Astrocyte (in vitro differentiated cells and primary cell): ENCODE measurements at places on chromosomes 16 and 17.

DNA sequence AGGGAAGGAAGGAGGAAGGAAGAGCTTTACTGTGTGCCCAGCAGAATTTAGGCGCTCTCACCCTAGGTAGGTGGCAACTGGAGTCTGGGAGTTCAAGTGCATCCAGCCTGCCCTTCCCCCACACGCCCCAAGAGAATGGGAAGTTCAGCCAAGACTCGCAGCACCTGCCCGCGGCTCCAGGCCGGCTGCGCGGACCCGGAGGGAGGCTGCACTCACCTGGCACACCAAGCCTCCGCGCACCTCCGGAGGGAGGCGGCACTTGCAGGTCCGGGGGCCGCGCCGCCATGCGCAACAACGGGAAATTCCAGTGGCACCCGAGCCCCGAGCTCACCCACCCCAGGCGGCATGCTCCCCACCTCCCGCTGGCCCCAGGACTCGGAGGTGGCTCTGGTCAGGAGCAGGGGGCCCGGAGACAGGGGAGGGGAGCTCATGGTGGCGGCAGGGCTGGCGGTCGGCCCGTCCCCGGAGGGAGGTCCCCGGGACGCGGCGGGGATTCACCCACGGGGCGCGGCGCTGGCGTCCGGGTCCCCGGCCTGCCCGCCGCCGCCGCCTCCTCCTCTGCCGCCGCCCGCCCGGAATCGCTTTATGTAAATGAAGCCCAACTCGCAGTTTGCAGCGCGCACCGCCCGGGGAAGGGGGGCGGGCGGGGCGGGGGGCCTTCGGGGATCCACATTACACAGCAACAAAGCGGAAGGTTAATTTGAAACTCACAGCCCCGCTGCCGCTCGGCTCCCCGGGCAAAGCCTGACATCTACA, at the start of gene ZFHX3:
Gene ZFHX3 (minus strand): TSS at position 593 of the 756 bp plus-strand sequence. CDS start 87,983 bp downstream, outside the sequence.
- H3K4me1 ChIP-seq, result peaks cover 50% of the 10 kb centered on the region
- peak within 1 kb of the TSS; percentile 66 for H3K4me3 ChIP-seq
- no peaks in the 10 kb centered on the region for H3K36me3 ChIP-seq
- peak within 1 kb of the TSS; percentile 74 for H3K27ac ChIP-seq
- H3K27me3 ChIP-seq, result no peaks in the 10 kb centered on the region

- H3K27me3 ChIP-seq, result no peaks in the 10 kb centered on the region
- no peaks in the 10 kb centered on the region for H3K36me3 ChIP-seq
- H3K4me3 ChIP-seq, result no peak overlapping the region
- no peak for DNase-seq
- no peaks in the 10 kb centered on the region for H3K4me1 ChIP-seq
These were observed 55.6 kb downstream of the USP43 start for GRCh38 chr17:9700754-9701476.

DNA sequence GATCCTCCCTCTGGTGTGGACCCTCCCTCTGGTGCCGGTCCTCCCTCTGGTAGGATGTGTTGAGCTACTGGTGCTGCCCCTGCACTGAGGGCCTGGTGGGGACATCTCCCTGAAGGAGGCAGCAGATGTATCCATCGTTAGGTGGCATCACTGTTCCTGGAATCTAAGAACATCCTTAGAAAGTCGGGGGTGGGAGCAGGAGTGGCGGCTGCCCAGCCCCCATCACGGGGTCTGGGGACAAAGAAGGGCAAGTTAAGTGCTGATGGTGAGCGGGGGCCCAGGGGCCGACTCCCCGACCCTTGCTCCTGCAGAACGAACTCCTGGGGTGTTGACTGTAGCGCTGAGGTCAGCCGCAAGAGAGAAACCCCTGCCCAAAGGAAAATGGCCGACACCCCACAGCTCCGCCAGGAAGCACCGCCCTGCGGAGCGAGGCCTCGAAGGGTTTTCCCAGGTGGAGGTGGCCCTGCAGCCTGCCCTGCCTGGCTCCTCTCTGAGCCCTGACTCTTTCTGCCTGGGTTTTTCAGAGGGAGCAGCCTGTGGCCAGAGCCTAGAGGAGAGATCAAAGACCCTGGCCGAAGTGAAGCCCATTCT, 5.5 kb downstream of the CTU2 start:
- H3K4me3 ChIP-seq, result no peak overlapping the region
- peaks cover 3% of the 10 kb centered on the region for H3K36me3 ChIP-seq
- no peak for DNase-seq
- no peaks in the 10 kb centered on the region for H3K27me3 ChIP-seq
- peaks cover 6% of the 10 kb centered on the region for H3K4me1 ChIP-seq
- no peak overlapping the region for H3K27ac ChIP-seq

DNA sequence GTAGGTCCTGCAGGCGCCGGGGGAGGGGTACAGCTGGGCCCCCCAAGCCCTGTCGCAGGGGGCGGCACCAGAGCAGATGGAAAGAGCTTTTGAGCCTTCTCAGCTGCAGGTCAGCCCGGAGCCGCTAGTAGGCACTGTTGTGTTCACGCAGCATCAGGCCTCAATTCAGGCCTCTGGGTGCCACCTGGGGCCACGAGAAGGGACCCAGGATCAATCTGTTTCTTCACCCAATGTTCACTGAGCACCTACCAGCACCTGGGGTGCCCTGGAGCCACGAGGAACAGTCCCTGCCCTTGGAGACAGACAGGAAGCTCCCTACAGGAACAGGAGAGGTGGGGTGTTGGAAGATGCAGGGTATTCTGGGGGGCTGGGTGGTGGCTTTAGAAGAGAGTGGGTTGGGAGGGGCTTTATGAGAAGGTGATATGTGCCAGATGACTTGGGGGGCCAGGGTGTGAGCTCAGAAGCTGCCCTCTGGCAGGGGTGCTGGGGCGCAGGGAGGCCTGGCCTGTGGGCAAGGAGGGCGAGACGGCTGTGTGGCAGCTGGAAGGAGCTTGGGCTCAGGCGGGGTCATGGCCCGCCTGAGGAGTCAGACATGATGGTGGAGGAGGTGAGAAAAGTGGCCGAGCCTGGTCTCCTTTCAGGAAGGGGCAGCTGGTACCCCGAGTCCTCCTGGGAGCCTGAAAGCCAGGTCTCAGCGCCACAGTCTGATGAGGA, 121.9 kb upstream of the GSE1 start:
- peaks cover 5% of the 10 kb centered on the region for H3K4me1 ChIP-seq
- H3K27ac ChIP-seq, result no peak overlapping the region
- DNase-seq, result no peak

- H3K27ac ChIP-seq, result peak overlapping the region; percentile 15
- no peak overlapping the region for H3K4me3 ChIP-seq
- peaks cover 4% of the 10 kb centered on the region for H3K36me3 ChIP-seq
These were observed 37.8 kb downstream of the GNA13 start for GRCh38 chr17:65018610-65019316.

- H3K27ac ChIP-seq, result no peak overlapping the region
- H3K4me3 ChIP-seq, result no peak overlapping the region
- no peak for DNase-seq
- no peaks in the 10 kb centered on the region for H3K27me3 ChIP-seq
- peaks cover 36% of the 10 kb centered on the region for H3K36me3 ChIP-seq
These were observed 8.5 kb downstream of the DNAJA3 start for GRCh38 chr16:4433914-4434787.

- H3K27me3 ChIP-seq, result no peaks in the 10 kb centered on the region
- peaks cover 5% of the 10 kb centered on the region for H3K4me1 ChIP-seq
- no peaks in the 10 kb centered on the region for H3K36me3 ChIP-seq
- DNase-seq, result no peak
- no peak overlapping the region for H3K4me3 ChIP-seq
These were observed 117.1 kb upstream of the GSE1 start for GRCh38 chr16:85495823-85496538.

- peak; percentile 84 for DNase-seq
- no peak overlapping the region for H3K4me3 ChIP-seq
These were observed 6.3 kb downstream of the C17orf75 start for GRCh38 chr17:32335687-32336086.

DNA sequence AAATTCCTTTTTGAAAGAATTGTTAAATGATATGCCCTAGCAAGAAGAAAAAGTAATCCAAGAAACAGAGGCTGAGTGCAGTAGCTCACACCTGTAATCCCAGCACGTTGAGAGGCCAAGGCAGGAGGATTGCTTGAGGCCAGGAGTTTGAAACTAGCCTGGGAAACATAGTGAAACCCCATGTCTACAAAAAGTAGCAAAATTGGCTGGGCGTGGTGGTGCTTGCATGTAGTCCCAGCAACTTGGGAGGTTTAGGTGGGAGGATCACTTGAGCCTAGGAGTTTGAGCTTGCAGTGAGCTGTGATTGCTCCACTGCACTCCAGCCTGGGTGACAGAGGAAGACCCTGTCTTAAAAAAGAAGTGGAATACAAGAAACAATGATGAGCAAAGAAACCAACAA, 56.1 kb downstream of the NT5M start:
- H3K27me3 ChIP-seq, result no peaks in the 10 kb centered on the region
- H3K4me1 ChIP-seq, result peaks cover 4% of the 10 kb centered on the region
- H3K27ac ChIP-seq, result no peak overlapping the region
- DNase-seq, result no peak
- no peak overlapping the region for H3K4me3 ChIP-seq

DNA sequence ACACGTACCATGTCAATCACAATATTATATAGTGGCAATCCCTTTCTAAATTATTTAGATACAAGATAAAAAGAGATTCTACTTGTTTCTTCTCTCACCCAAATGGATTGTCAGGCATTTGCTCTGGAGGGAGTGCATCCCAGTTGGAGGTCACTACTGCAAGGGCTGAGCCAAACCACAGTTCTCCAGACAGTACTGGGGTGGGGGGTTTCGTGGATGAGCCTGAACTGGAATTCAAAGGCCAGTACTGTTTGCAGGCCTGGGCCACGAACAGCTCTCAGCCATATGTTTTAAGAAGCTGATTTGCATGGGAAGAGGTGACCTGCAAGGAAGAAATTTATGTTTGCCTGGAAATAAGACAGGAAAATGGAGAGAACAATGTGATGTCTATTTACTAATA, 314.9 kb downstream of the PMP22 start:
- no peak overlapping the region for H3K27ac ChIP-seq
- no peaks in the 10 kb centered on the region for H3K27me3 ChIP-seq
- no peak overlapping the region for H3K4me3 ChIP-seq
- H3K4me1 ChIP-seq, result no peaks in the 10 kb centered on the region

DNA sequence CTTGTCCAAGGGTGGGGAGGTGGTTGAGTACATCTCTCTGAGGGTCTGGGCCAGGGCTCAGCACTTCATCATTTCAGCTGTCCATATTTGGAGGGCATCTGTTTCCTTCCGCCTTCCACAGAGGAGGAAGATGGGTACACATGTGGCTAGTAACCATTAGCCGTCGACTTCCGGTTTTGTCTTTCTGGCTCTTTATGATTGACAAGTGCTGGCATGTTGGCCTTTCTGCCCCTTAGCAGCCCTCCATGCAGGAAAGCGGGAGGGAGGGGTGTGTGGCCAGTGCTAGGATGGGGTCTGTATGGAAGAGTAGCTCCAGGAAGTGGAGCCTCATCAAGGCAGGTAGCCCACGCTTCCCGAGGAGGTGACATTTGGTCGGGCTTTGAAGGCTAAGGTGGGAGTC, 69.6 kb downstream of the RAI1 start:
- peaks cover 35% of the 10 kb centered on the region for H3K4me1 ChIP-seq
- no peaks in the 10 kb centered on the region for H3K27me3 ChIP-seq
- no peak for DNase-seq
- H3K36me3 ChIP-seq, result no peaks in the 10 kb centered on the region
- no peak overlapping the region for H3K4me3 ChIP-seq

DNA sequence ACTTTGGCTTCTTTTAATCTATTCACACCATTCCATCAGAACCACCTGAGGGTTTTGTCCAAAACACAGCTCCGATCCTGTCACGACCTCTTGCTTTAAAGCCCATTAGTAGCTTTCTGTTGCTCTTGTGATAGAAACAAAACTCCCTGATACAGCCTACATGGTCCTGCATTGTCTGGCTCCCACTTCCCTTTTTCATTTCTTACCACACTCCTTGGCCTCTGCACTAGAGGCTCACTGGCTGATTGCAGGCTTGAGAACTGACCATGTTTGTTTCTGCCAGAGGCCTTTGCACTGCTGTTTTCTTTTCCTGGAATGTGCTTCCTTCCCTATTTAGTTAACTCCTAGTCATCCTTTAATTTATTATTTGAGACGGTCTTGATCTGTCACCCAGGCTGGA, 23.7 kb downstream of the IST1 start:
- no peak overlapping the region for H3K4me3 ChIP-seq
- H3K27me3 ChIP-seq, result no peaks in the 10 kb centered on the region
- no peak overlapping the region for H3K27ac ChIP-seq
- peaks cover 59% of the 10 kb centered on the region for H3K36me3 ChIP-seq
- DNase-seq, result no peak

- H3K36me3 ChIP-seq, result no peaks in the 10 kb centered on the region
- peaks cover 15% of the 10 kb centered on the region for H3K4me1 ChIP-seq
- peak; percentile 60 for DNase-seq
- no peak overlapping the region for H3K4me3 ChIP-seq
- H3K27me3 ChIP-seq, result peaks cover 2% of the 10 kb centered on the region
These were observed 23.7 kb downstream of the CDH1 start for GRCh38 chr16:68760671-68761275.

GRCh38 chr17:36848008-36848902, 89.0 kb upstream of the LHX1 start:
- no peaks in the 10 kb centered on the region for H3K27me3 ChIP-seq
- H3K27ac ChIP-seq, result no peak overlapping the region
- H3K4me1 ChIP-seq, result peaks cover 30% of the 10 kb centered on the region
- no peak overlapping the region for H3K4me3 ChIP-seq
- H3K36me3 ChIP-seq, result no peaks in the 10 kb centered on the region

GRCh38 chr17:45042346-45043120, 8.9 kb downstream of the DCAKD start:
- no peak for DNase-seq
- peaks cover 10% of the 10 kb centered on the region for H3K4me1 ChIP-seq
- no peak overlapping the region for H3K27ac ChIP-seq
- no peak overlapping the region for H3K4me3 ChIP-seq
- no peaks in the 10 kb centered on the region for H3K27me3 ChIP-seq

DNA sequence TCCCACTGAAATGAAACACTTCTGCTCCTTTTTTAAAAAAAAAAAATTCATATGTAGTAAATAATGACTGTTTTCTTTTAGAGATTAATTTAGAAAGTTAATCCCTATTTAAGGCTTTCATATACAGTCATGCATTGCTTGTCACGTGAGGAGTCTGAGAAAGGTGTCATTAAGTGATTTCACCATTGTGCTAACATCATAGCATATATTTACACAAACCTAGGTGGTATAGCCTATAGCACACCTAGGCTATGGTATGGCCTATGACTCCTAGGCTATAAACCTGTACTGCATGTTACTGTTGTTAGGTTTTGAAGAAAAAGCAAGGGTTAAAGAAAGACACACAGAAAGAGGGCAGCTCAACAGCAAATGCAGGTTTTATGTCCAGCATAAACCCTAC, 13.7 kb downstream of the PPY start:
- no peak overlapping the region for H3K27ac ChIP-seq
- H3K36me3 ChIP-seq, result no peaks in the 10 kb centered on the region
- no peak overlapping the region for H3K4me3 ChIP-seq
- H3K4me1 ChIP-seq, result no peaks in the 10 kb centered on the region
- peaks cover 46% of the 10 kb centered on the region for H3K27me3 ChIP-seq

GRCh38 chr17:58032691-58033415, 25.8 kb upstream of the SRSF1 start:
- H3K27ac ChIP-seq, result no peak overlapping the region
- no peak overlapping the region for H3K4me3 ChIP-seq
- H3K4me1 ChIP-seq, result no peaks in the 10 kb centered on the region
- DNase-seq, result no peak
- no peaks in the 10 kb centered on the region for H3K27me3 ChIP-seq
- H3K36me3 ChIP-seq, result no peaks in the 10 kb centered on the region
